Regular cardiac myocyte (primary cell): ENCODE measurements at places on chromosomes 6 and 20. TPM values are rescaled to one million over a fixed set of nuclear protein-coding genes. Genes with fewer than 3 reads are reported as not detected.

Gene RBPJL
- not detected in 2 replicates for total RNA-seq

Gene ATP6V1G2
- 1.2 and 5.1 TPM in 2 replicates for total RNA-seq

Gene KHDC1
- total RNA-seq, result 2.3 and 5.6 TPM in 2 replicates

Gene FAM217A
- not detected in 2 replicates for total RNA-seq

Gene LRRN4
- 0.28 and 0.38 TPM in 2 replicates for total RNA-seq

Gene SLC4A11
- total RNA-seq, result 0.38 and 0.85 TPM in 2 replicates

Gene DACT2
- total RNA-seq, result 2.7 and 10.4 TPM in 2 replicates

Gene TOMM34
- 23.4 and 40.5 TPM in 2 replicates for total RNA-seq

Gene SLC35F1
- under 0.01 TPM in 1 of 2 replicates, not detected in the other for total RNA-seq

Gene CCM2L
- total RNA-seq, result under 0.01 TPM in 1 of 2 replicates, not detected in the other

Gene HLA-C
- total RNA-seq, result 118 and 135 TPM in 2 replicates

Gene TREM1
- total RNA-seq, result 0.19 and 21.7 TPM in 2 replicates

Gene MATN4
- 0.19 TPM in 1 of 2 replicates, not detected in the other for total RNA-seq

Gene OPRM1
- not detected in 2 replicates for total RNA-seq

Gene GGT7
- 10.0 and 15.8 TPM in 2 replicates for total RNA-seq

Gene SLC17A9
- 7.9 and 21.9 TPM in 2 replicates for total RNA-seq

Gene RNF39
- total RNA-seq, result 0.28 TPM in 1 of 2 replicates, not detected in the other

Gene RPP40
- total RNA-seq, result 11.3 and 14.0 TPM in 2 replicates

Gene PSORS1C2
- total RNA-seq, result not detected in 2 replicates

Gene TFEB
- 3.4 and 5.0 TPM in 2 replicates for total RNA-seq

Gene ARMH2
- total RNA-seq, result not detected in 2 replicates

Gene GSTA2
- total RNA-seq, result not detected in 2 replicates

Gene EDN3
- not detected in 2 replicates for total RNA-seq

Gene PPDPF
- 26.3 and 42.6 TPM in 2 replicates for total RNA-seq

Gene PLN
- 0.19 and 3.1 TPM in 2 replicates for total RNA-seq

Gene FAM210B
- total RNA-seq, result 31.4 and 42.0 TPM in 2 replicates

Gene APOBEC2
- not detected in 2 replicates for total RNA-seq

Gene LY6G6C
- under 0.01 TPM in 1 of 2 replicates, not detected in the other for total RNA-seq

Gene CASS4
- 0.28 and 2.9 TPM in 2 replicates for total RNA-seq

Gene FBXO5
- total RNA-seq, result 4.5 and 32.6 TPM in 2 replicates

Gene NKX2-4
- not detected in 2 replicates for total RNA-seq

Gene ADGB
- not detected in 2 replicates for total RNA-seq

Gene RSPO3
- total RNA-seq, result under 0.01 and 2.0 TPM in 2 replicates

Gene ENPP5
- 0.19 and 5.6 TPM in 2 replicates for total RNA-seq

Gene BMP2
- total RNA-seq, result 4.8 and 6.7 TPM in 2 replicates

Gene MPIG6B
- total RNA-seq, result 0.28 TPM in 1 of 2 replicates, not detected in the other

Gene KCNG1
- total RNA-seq, result 5.4 and 13.5 TPM in 2 replicates

Gene IP6K3
- under 0.01 and 0.28 TPM in 2 replicates for total RNA-seq

Gene DNAH8
- total RNA-seq, result under 0.01 TPM in 1 of 2 replicates, not detected in the other

Gene PGBD1
- 4.8 and 6.5 TPM in 2 replicates for total RNA-seq

Gene NOX3
- not detected in 2 replicates for total RNA-seq

Gene GJA10
- not detected in 2 replicates for total RNA-seq
